ENCODE measurements at places on chromosomes 16 and 17. TPM values are rescaled to one million over a fixed set of nuclear protein-coding genes. Genes with fewer than 3 reads are reported as not detected.

The NEUROD2 gene
- total RNA-seq: not detected

The FGF11 gene
- 0.30 TPM for total RNA-seq

The CLEC19A gene
- not detected for total RNA-seq

The KRT25 gene
- total RNA-seq: not detected

The NECAB2 gene
- total RNA-seq: 0.30 TPM

The FOXN1 gene
- not detected for total RNA-seq

The SPATA22 gene
- not detected for total RNA-seq

The ACBD4 gene
- 5.9 TPM for total RNA-seq

The TMED6 gene
- not detected for total RNA-seq

The RGS11 gene
- total RNA-seq: 0.17 TPM

The DHRS13 gene
- total RNA-seq: 2.1 TPM

The KCTD19 gene
- not detected for total RNA-seq

The ATP5PD gene
- 327 TPM for total RNA-seq

The ESRP2 gene
- 0.30 TPM for total RNA-seq

The ACAP1 gene
- total RNA-seq: 0.50 TPM

The LLGL1 gene
- total RNA-seq: 49.1 TPM

The SPATA32 gene
- total RNA-seq: not detected

The HSD3B7 gene
- total RNA-seq: 20.7 TPM

The CBLN1 gene
- not detected for total RNA-seq

The KRTAP4-5 gene
- total RNA-seq: not detected

The GPR142 gene
- not detected for total RNA-seq

The KRTAP4-1 gene
- not detected for total RNA-seq

The CSH1 gene
- total RNA-seq: not detected

The SPATA20 gene
- 57.3 TPM for total RNA-seq

The AANAT gene
- not detected for total RNA-seq

The EEF2KMT gene
- 19.5 TPM for total RNA-seq

The PIGL gene
- 18.7 TPM for total RNA-seq

The PPP4C gene
- total RNA-seq: 132 TPM

The PLA2G10 gene
- not detected for total RNA-seq

The NPB gene
- total RNA-seq: 1.3 TPM

The IRF8 gene
- total RNA-seq: not detected

All from bronchus fibroblast of lung (primary cell).